ENCODE measurements at places on chromosomes 13 and 19.

GRCh38 chr19:34428549-34429285, 536 bp downstream of the UBA2 start:
- DNase-seq: peak; percentile 78

- DNase-seq: peak; percentile 50
Measured at GRCh38 chr19:10010247-10010691, at the start of gene COL5A3. TSS of gene COL5A3 (minus strand) at chr19:10010504. CDS start at chr19:10010385, 119 bp downstream.

GRCh38 chr19:40673397-40673796, 17.1 kb downstream of the NUMBL start:
- no peak for DNase-seq

GRCh38 chr13:32824675-32825074, 191.5 kb upstream of the KL start:
- DNase-seq: no peak

DNA sequence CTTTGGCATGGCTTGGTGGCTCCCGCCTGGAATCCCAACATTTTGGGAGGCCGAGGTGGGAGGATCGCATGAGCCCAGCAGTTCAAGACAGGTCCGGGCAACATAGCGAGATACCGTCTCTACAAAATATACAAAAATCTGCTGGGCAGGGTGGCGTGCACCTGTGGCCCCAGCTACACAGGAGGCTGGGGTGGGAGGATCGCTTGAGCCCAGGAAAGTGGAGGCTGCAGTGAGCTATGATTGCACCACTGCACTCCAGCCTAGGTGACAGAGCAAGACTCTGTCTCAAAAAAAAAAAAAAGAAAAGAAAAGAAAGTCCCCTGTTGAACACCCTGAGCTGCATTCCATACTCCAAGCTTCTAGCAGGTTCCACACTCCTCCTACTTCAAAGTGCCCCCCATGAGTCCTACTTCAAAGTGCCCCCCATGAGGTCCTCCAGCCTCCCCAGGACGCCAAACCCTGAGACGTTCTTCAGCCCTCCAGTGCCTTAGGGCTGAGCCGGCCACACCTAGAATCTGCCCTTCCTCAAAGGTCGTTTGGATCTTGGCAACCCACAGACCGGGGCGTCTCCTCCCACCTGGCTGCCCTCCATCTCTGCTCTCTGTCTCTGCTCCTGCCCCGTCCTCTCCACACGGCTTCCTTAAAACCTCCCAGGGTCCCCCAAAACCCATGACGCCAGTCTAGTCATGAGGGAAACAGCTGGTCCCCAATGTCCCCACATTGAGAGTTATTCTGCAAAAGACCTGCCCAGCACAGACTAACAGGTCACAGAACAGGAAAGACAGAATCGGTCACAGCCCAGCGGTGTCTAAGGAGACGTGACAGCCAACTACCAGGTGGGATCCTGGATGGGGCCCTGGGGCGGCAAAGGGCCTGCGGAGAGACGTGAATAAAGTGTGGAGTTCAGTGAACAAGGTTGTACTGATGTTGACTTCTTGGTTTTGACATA, 4.8 kb downstream of the TJP3 start:
- DNase-seq: no peak

DNA sequence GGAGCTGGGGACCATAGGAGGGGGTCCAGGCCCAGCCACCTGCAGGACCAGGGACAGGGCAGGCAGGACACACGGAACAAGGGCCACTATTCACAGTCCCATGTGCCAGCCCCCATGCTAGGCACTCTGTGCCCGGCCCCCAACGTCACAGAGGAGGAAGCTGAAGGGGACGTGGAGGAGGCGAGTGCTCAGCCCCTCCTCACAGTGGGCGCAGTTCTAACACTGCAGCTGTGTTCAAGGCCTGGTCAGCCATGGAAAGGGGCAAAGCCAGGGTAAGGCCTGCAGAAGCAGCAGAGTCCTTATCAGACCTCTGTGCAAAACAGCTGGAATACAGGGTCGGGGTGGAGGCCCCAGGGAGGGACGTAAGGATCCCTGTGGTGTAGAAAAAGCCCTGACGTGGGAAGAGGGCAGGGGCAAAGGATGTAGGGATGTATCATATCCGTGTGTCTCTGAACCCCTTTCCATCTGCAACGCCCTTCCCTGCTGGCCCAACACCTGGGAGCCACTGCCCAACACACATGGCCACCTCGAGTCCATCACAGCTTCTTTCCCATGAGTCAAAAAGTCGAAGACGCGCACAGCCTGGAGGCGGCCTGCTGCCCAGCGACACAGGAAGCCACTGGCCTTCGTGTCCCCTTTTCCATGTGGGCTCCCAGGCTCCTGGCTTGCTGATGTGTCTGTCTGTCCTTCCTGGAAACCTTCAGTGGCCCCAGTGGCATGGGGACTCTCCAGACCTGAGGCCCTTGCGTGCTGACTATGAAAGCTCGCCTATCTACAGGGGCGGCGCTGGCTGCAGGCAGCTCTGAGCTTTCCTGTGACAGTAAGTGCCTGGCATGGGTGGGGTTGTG, 28.0 kb downstream of the SH3GL1 start:
- no peak for DNase-seq

DNA sequence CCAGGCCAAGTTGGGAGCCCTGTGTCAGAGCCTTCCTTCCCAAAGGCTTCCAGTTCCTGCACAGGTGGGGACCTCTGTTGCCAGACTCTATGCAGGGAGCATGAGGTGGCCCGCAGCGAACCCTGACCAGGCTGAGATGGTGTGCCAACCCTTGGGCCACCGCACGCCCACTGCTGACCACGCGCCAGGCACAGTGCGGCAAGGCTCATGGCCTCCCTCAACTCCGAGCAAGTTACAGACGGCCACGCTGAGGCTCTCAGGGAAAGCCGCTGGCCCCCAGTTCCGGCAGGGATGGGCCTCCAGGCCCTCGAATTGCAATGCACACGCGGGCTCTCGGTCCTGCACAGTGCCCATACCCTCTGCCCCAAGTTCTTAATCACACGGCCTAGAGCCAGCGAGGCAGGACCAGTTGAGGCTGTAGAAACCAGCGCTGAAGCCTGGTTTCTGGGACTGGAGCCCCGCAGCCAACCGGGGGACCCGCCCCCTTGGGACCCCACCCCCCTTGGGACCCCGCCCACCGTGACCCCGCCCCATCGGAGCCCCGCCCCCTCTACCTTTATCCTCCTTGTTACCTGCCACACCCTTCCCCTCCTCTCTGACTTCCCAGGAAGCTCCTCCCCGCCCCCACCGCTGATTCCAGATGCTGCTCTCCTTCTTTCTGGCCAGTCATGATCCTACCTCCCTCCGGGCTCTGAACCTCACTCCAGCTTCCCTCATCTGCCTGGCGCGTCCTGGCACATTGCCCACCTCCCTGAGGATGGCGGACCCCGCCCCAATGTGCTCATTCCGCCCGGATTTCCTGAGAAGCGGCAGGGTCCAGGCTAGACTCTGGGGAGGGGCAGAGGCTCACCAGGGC, 6.0 kb downstream of the PEX11G start:
- DNase-seq: no peak

- DNase-seq: peak; percentile 51
Measured at GRCh38 chr13:51041126-51041525, 69.9 kb downstream of the C13orf42 start.

DNA sequence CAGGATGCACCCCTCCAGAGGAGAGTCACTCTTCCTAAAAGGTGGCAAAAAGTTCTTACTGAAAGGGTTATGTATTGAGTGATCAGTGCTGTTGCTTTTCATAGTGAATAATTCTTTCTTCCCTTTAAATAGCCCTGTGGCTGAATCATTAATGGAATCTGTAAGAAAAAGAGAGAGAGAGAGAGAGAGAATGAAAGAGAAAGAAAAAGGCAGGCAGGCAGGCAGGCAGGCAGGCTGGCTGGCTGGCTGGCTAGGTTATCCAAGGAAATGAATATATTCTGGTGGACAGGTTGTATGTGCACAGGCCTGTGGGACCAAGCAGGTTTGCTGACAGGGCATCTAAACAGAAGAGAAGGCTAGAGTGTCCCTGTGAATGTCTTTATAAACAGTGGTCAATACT, 100.5 kb downstream of the DLEU7 start:
- no peak for DNase-seq

DNA sequence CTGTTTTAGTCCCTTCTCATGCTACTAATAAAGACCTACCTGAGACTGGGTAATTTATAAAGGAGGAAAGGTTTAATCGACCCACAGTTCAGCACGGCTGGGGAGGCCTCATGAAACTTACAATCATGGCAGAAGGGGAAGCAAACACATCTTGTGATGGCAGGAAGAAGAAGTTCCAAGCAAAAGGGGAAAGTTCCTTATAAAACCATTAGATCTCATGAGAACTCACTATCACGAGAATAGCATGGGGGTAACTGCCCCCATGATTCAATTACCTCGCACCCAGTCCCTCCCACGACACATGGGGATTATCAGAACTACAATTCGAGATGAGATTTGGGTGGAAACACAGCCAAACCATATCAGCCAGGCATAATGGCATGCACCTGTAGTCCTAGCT, 13.0 kb upstream of the STRN4 start:
- no peak for DNase-seq

GRCh38 chr19:16207063-16207462, 9.4 kb downstream of the AP1M1 start:
- peak; percentile 17 for DNase-seq

DNA sequence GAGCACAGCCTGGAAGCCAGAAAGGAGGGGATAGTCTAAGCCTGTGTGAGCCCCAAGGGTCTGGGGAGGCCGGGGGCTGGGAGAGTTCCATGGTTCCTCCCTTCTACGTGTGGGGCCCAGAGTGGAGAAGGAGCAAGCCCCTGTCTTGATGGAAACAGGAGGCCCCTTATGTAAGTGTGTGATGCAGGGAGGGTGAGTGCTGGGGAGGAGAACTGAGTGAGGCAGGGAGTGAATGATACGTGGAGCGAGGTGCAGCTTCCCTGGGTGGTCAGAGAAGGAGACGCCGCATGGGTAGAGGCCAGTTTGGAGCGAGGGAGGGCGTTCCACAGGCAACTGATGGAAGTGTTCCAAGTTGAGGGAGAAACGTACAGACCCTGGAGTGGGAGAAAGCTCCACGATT, 16.0 kb downstream of the MAG start:
- DNase-seq: no peak

GRCh38 chr19:38062959-38063761, 156.2 kb downstream of the SIPA1L3 start:
- DNase-seq: peak; percentile 81

DNA sequence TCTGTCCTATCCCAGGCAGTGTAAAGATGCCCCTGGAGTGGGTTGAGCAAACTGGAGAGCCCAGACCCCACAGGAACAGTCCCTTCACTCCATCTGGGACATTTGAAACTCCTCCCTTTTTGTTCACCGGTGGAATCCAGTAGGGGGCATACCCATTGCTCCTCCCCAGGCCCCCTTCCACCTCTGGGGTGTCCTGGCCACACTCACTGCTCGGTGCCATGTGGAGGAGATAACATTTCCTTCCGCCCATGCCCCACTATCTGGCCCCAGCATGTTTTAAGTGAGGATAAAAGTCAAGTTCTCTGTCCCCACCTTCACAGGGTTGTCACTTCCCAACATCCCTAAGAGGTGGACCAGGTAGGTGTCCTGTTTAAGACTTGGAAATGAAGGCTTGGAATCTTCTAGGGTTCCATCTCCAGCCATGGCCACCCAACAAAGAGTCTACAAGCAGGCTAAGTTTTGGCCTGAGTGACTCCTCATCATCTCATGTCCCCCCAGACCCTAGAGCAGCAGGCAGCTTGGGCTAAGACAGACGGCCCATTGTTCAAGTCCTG, 9.3 kb downstream of the ZNF526 start:
- DNase-seq: no peak

DNA sequence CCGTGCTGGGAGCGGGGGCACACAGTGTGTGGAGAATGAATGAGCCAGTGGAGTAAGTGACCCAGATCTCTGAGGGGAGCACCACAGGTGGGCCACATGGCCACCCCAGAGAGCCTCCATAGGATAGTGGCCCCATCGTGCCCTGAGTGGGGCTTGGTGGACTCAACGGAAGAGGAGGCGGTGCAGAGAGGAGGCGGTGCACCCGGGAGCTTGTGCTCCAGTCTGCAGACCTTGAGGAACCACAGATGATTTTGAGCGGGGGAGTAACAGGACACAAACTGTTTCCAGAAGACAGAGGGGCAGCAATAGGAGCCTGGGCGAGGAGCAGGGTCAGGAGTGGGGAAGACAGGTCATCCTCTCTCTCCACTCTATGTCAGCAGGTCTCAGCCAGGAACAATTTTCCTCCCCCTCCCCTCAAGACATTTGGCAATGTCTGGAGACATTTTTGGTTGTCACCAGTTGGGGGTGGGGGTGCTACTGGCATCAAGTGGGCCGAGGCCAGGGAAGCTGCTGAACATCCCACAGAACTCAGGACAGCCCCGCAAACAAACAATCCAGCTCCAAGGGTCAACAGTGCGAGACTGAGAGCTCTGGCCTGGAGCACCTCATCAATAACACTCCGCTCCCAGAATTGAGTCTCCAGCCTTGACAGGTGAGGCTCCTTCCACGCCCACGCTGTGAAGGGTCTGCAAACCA, 182.2 kb downstream of the USP12 start:
- no peak for DNase-seq

- no peak for DNase-seq
Measured at GRCh38 chr19:3760871-3761361, 576 bp downstream of the APBA3 start.

DNA sequence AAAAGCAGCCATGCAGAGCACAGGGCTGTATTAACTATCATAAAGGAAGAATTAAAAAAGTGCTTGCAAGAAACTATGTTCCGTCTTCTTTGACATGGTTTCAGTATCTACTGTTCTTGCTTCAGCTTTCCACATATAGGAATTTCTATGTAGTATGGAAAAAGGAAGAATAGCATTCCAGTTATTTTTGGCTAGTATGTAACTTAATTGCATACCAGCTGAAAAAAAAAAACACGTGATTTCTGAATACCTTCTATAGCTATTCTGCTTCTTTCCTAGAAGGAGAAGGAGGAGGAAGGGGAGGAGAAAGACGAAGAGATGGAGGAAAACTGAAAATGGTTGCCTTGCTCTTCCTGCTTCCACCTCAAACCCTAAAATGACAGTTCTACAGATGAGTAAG, 619.0 kb downstream of the KCTD12 start:
- no peak for DNase-seq

DNA sequence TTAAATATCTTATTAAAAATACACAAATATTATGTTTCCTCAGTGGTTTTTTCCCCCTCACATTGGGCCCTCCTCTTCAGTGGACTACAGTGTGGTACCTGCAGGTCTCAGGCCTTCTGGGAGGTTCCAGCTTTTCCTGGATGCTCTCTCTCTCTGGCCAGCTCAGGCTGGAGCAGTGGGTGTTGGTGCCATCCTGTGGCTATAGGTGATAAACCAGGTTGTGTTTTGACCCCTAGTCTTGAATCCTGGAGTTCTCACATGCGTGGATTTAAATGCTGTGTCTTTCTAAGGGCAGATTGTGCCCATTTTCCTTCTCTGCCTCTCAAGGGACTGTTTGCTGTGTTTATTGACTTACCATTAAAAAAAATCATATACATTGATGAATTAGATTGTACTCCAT, 41.2 kb upstream of the ZNF527 start:
- no peak for DNase-seq

- DNase-seq: no peak
Measured at GRCh38 chr13:25932365-25932764, 119.5 kb downstream of the SHISA2 start.

- no peak for DNase-seq
Measured at GRCh38 chr19:50020481-50020880, 4.7 kb downstream of the VRK3 start.
